ENCODE measurements at places on chromosomes 5 and 9.

DNA sequence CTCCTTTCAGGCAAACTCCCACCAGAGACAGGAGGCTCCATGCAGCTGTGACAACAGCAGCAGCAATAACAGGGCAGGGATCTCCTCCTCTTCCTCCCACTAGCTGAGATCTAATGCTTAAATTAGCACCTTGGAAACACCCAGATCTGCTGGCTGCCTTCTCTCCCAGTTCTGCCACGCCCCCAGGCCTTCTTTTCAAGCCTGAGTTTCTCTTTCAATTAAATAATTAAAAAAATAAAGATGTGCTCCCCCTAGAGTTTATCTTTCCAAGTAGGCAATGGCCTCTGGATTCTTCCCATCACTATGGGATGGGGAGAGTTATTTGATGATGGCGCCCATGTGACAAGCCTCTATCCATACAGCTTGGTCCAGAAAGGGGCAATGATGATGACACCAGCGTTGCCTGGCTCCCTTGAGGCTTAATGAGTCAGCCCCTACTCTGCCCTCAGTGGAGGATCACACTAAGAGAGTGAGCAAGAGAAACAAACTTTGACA, 3.8 kb downstream of the FAM219A start:
- DNase-seq: no peak

DNA sequence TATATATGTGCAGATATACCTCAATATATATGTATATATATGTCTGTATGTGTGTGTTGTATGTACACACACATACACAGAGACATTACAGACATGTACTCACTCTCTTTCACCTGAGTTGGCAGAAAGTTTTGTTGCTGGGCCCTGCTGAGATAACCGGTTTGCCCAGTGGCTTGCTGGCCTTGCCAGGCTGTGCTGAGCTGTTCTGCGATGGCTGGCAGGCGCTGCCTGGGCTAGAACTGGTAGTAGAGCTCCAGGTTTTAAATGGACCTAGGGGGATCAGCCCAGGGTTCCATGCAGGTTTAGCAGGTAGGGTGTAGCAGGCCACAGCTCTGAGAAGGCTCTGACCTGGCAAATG, 394.3 kb downstream of the GADD45G start:
- no peak for DNase-seq

DNA sequence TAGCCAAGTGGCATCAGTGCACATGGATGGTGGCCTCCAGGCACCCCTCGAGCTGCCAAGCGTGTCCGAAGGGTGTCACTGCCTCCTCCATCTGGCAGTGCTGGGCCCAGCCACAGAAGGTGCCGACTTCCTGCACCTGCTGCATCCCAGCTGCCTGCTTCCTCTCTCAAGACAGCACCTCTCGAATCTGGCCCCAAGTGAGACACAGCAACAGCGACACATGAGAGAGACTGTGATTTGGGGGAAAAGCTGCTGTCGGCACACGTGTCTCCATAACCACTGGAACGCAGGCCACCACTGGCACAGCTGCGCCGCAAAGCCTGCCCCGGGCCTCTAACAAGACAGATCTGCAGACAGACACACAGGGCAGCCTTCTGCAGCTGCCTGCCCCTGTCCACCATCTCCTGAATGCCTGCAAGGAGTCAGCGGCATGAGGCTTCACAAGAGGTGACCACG, 8.8 kb downstream of the CLPTM1L start:
- DNase-seq: no peak

DNA sequence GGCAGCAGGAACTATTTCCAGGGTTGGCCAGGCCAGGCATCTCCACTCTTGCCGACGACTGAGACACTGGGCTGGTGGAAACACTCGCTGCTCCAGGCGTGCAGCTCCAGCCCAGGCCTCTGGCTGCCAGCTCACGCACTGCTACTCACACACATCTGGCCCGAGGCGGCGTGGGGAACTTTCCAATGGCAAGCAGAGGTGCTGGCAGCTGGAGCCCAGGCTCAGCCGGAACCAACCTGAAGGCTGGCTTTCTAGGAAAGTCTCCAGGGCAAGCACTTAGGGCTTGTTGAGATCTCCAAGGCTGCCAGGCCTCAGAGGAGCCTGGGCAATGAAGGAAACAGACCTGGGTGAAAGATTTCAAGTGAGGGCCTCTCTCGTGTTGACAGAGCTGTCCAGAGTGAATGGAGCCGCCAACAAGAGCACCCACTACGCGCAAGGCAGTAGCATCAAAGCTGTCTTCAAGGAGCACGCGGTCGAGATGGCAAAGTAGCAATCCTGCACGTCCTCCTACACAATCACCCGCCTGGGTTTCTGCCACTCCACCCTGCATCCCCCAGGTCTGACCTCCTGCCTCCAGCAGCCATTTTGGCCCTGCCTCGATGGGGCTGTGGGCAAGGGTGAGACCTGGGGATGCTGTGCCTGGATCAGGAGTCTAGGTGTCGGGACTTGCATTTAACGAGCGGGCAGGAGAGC, 14.4 kb downstream of the SH3PXD2B start:
- DNase-seq: no peak

GRCh38 chr5:10768328-10768899, 7.4 kb upstream of the DAP start:
- DNase-seq: no peak

DNA sequence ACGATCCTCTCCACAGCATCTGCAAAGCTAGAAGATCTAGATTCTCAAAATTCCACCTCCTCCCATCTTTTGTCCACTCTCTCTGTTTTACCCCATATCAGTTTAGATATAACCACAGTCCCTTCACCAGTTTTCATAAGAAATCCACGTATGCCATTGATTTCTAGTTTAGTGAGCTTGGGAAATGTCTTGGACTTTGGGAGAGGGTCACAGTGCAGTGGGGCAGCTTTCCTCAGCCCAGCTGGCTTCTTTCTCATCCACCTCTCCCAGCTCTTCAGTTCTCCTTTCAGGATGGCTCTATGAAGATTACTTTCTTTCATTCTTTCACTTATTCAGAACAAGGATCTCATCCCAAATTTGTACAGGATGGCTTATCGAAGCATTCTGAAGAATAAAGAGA, 203.9 kb upstream of the ADCY2 start:
- DNase-seq: no peak

- DNase-seq: no peak
Measured at GRCh38 chr9:28177925-28178324, 604.6 kb upstream of the C9orf72 start.

DNA sequence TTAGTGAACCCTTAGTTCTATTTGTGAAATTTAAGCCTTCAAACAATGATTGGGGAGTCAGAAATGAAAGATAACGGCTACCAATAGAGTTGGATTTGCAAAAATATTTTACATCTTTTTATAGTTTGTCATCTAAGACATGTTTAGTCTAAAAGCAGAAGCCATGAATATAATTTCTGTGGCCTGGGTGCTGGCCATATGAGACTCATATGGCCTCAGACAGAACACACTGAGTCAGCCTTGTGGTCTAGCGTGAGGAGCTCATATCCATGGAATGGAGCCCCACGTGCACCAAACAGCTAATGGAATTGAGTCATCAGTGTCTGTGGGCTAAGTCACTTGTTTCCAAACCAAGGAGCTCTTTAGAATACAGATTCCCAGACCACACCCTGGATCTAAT, 240.7 kb upstream of the NREP start:
- DNase-seq: peak; percentile 100

GRCh38 chr9:91102269-91102668, 259.4 kb downstream of the AUH start:
- DNase-seq: no peak

DNA sequence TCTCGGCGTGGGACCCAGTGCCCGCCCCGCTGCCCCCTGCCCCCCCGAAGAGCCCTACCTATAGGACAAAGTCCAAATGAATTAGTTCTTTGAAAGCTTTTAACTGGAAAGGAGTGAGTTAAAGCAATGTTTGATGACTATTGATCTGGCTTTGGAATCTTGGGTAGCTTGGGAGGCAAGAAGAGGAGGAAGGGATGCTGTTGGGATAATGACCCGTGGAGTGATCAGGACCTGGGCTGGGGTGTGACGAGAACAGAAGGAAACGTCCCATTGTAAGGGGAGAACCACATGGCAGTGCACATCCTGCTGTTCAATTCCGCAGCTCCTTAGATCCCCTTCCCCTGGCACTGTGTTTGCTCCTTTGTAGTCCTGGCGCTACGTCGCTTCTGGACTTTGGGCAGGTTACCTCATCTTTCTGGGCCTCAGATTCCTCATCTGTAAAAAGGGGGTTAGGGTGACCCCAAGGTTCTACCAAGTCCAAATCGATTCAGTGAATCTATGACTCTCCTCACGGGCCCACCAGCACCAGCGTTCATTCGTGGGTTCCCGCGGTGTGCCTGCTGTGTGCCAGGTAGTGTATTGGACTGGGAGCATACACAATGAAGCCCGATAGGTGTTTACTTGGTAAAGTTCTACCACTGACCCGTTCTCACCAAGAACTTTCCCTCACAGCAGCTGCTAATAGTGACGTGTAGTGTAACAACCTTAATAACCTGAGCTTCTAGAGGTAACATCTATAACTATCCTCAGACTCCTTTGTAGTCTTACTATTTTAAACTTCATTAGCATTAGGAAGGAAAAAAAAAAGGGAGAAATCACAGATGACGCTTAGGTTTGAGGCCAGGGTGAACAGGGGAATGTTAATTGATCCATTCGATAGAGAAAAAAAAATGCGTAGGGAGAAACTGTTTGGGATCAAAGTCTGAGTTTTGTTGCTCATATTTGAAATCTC, 1.1 kb upstream of the NADK2 start:
- DNase-seq: no peak

DNA sequence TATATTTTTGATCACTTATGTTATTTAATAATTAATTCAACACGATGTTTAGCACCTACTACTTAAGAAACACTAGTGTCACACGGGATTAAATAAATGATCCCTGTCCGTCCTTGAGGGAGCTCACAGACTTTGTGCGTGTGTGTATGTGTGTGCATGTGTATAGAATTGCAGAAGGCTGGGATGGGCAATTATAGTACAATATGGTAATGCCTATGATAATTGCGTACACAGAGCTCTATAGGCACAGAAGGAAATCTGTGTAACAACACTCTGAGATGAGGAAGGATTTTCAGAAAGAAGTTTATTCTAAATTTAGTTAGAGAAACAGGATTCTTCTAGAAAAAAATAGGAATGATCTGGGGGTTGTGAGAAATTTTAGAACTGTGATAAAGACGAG, 76.9 kb downstream of the CDH12 start:
- no peak for DNase-seq

DNA sequence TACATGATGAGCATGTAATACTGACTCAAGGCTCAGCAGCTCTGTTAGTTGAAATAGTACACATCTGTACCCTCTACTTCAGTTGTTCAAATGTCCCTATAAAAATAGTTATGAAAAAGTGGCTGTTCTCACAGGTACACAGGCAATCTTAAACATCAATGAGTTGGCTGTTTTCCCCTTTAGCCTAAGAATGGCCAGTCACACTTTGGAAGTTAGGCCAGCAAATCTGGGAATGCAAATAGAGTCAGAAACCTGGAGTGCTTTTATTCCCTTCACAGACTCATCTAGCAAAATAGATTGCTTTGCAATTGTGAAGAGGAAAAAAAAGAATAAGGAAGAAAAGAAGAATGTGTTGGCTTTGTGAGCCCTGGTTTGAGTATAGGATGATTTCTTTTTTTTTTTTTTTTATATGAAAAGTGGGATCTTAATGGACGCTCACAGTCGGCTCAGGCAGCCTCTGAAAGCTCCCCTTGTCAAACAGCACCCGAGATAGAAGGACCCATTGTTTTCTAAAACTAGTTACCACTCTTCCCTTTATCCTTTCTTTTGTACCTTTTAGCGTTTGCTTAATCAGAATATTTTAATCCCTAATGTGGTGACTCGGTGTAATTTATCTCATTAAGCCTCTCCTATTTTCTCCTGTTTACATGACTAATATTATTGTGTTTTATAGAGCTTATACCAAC, 27.9 kb upstream of the TLE1 start:
- DNase-seq: no peak

DNA sequence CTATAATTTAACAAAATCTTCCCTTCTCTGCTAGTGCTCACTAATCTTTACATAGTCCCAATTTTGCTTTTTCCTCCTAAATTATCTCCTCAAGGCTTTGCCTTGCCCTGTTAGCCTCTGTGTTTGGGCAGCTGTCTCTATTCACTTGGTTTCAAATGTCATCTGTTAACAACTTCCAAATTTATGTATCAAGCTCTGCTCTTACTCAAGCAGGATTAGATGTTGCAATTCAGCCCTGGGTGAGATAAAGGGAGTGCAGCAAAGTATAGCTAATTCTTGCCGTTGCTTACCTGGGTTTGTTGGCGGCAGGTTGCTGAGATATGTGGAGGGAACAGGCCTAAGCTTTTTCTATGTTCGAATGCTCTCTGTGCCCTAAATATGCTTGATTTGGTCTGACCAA, 483.8 kb downstream of the DMAC1 start:
- peak; percentile 25 for DNase-seq

DNA sequence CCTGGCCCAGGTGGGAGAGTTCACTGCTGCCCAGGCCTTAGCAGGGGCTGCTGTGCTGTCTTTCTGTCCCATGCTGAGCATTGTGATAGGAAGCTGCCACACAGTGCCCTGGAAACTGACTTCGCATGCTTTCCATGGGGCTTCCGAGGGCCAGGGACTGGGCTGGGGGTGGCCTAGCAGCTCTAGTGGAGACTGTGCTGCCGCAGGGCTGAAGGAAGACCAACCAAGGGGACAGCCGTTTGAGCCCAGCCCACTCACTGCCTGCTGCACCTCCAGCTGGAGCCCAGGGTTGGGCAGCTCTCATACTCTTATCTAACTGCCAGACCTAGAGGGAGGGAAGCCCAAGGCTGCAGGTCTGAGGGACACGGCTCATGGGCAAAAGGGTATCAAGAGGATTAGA, 79.2 kb downstream of the RGS3 start:
- DNase-seq: no peak

DNA sequence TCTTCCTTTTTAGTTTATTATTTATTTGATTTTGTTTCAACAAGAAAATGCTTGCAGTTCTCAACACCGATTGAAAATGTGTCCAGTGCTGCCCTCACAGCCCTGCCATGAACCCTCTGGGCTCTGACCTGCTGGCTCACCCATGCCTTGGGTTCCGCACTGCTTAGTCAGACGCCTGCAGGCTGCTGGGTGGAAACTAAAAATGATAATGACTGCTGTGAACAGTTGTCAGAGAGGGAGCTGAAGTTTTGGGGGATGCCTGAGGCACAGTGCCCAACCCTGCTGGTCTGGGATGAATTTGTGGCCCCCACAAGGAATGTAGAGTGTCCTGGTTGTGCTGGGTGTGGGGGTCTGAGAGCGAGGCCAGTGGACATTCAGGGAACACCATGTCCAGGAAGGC, 22.2 kb upstream of the CFAP157 start:
- DNase-seq: no peak

- DNase-seq: no peak
Measured at GRCh38 chr9:129676975-129677374, 11.5 kb downstream of the PRRX2 start.
